Activated CD8-positive, alpha-beta memory T cell treated with anti-CD3 and anti-CD28 coated beads for 1 hour (primary cell): ENCODE measurements at places on chromosomes 5 and 9.

GRCh38 chr9:36190388-36191289, at the start of gene CLTA:
Gene CLTA, plus strand, starts transcription at chr9:36190921. Its CDS starts 136 bp downstream, at chr9:36191057.
- DNase-seq: peak; percentile 83

- no peak for DNase-seq
These were observed 8.6 kb downstream of the UCK1 start for GRCh38 chr9:131522257-131523085.

DNA sequence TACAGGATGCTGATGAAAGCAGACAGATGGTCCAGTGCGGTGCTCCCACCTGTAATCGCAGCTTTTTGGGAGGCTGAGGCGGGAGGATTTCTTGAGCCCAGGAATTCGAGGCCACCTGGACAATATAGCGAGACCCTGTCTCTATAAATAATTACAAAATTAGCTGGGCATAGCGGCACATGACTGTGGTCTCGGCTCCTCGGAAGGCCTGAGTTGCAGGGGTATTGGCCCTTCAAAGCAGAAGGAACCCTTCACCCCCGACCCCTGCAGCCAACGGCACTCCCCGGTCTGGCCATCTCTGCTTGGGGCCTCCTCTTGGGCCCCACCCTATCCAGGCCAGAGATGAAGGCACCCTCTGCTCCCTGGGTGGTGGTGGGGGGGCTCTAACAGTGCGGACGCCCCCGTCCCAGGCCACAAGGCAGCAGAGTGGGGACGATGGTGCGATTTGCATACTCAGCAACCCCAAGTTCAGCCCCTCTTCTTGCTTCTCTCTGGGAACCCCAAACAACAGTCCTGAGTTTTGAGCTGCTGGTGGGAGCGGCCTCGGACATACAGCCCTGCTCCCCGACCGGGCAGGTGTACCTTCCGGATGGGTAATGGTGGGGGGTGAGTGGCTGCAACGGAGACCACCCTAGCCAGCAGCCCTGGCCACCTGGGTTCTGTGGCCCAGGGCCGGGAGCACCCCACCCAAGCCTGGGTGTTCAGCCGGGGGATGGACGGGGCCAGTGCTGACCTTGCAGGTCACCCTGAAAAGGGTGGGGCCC, 50.7 kb downstream of the NACC2 start:
- DNase-seq: no peak

- no peak for DNase-seq
These were observed 577.1 kb downstream of the PSAT1 start for GRCh38 chr9:78874061-78874460.

GRCh38 chr9:96139592-96140295, 162.2 kb downstream of the HSD17B3 start:
- no peak for DNase-seq

DNA sequence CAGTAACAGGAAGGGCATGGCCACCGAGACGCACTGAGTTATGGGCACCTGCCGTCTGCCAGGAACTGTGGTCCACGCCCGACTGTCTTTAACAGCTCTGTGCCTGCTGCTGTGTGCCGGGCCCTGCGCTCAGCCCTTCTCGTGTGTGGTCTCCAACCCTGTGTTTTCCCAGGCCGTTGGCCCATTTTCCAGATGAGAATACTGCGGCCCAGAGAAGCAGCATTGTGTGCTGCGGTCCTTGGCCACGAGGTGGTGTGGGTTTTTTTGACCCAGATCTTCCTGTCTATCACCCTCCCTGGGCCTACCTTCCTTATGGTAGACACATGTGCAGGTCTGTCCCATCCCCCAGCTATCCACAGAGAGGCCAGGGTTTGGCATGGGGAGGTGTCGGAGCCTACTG, 47.0 kb downstream of the RXRA start:
- no peak for DNase-seq

- DNase-seq: no peak
These were observed 45.4 kb downstream of the ENTREP1 start for GRCh38 chr9:69370430-69370829.

DNA sequence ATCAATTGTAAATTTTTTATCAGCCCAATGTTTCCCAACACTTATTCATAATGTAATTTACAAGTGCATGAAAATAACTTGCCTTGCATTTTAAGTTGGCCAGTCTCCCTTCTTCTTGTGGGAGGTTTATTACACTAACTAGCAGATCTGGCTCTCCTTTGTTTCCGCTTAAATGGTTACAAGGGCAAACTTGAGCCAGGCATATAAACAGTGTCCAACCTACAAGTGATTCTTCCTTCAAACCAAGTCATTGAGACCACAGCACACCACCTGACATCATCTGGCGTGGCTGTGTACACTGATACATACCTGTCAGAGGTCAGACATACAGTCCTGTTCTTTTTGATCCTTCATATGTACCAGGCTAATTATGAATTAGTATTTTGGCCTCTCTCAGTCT, 80.1 kb downstream of the ALDH1A1 start:
- DNase-seq: no peak

DNA sequence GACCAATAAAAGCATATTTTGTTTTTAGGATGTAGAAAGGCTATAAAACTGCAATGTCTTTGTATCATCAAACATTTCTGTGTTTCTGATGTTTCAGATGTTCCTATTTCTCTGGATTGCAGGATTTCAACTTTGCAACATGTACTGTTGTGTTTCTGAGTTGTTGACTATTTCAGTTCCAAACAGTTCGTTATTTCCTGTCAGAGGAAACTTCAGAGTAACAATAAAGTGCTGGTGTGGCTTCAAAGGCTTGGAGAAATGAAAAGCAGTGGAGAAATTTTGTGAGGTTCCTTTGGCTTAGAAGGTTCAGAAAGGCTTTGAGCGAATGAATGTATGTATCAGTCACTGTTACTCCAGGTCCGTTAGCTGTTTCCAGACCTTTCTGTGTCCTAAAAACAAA, 17.2 kb downstream of the TJP2 start:
- no peak for DNase-seq

DNA sequence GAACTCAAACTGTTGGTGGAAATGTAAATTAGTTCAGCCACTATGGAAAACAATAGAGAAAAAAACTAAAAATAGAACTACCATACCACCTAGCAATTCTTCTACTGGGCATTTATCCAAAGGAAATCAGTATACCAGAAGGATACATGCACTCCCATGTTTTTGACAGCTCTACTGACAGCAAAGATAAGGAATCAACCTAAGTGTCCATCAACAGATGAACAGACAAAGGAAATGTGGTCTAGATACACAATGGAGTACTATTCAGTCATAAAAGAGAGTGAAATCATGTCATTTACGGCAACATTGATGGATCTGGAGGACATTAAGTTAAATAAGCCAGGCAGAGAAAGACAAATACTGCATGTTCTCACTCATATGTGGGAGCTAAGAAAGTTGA, 21.8 kb upstream of the C9orf40 start:
- no peak for DNase-seq

DNA sequence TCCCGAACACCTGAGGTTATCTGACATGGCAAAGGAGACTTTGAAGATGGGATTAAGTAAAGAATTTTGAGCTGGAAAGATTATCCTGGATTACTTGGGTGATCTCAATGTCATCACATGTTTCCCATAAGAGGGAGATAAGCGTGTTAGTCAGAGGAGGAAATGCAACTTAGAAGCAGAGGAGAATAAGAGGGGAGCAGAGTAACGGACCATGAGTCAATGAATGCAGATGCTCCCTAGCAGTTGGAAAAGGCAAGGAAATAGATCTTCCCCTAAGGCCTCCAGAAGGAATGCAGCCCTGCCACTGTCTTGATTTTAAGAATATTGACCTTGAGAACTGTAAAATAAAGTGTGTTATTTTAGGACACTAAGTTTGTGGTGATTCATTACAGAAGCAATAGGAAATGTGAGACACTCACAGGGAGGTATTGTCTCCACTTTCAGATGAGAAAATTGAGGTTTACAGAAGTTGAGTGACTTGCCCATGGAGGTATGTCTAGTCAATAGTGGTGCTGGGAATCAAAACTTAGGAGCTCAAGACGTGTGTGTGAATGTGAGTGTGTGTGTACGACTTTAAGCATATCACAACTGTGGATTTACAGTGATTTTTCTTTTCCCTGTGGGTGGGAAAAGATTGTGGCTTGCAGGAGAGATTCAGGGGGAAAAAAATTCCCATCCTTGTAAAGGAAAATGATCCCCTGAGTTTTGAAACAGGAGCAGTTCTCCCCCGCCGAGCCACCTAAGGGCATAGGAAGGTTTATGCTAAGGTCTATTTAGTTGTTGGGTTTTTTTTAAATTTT, 125.3 kb downstream of the TRIM32 start:
- DNase-seq: no peak

- no peak for DNase-seq
These were observed 193.0 kb downstream of the DMAC1 start for GRCh38 chr9:7606591-7606990.

GRCh38 chr9:82722051-82722450, 340.9 kb downstream of the RASEF start:
- DNase-seq: no peak

DNA sequence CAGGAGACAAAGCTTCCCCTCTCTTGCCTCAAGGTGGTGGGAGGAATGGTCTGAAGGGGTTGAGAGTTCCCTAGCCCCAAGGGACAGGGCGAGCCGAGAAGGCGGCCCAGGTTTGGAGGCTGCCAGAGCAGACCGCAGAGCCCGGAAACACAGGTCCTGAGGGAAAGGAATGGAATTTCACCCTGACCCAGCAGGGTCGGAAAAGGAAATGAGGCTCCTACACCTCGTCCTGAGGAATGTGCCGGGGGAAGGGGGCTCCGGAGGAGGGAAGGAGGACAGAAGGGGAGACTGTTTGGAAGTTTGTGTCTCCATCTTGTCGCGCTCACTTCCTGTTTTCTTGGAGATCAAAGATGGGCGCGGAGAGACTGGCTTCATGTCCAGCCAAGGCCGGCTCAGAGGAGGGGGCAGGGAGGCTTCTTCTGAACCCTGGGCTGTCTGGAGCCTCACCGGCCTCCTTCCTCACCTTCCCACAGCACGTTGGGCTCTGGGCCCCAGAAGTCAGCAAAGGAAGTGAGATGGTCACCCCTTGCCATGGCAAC, 9.6 kb downstream of the ENG start:
- DNase-seq: no peak

GRCh38 chr9:121085661-121086060, 10.9 kb downstream of the CNTRL start:
- no peak for DNase-seq

DNA sequence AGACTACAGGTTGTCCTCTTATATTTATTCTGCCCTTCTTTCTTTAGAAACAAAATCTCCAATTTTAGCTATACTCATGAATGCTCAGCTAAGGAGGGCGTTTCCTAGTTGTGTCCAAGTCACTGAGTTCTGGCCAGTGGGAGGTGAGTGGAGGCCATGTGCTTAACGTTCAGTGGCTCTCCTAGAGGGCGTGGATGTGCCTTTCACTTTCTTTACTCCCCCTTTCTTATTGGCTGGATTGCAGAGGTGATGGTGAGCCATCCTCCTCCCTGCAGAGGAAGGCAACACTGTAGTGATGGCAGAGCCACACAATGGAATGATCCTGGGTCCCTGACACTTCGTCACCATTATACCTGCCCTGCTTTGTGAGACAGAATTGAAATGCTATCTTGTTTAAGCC, 54.6 kb downstream of the ALG2 start:
- DNase-seq: no peak

DNA sequence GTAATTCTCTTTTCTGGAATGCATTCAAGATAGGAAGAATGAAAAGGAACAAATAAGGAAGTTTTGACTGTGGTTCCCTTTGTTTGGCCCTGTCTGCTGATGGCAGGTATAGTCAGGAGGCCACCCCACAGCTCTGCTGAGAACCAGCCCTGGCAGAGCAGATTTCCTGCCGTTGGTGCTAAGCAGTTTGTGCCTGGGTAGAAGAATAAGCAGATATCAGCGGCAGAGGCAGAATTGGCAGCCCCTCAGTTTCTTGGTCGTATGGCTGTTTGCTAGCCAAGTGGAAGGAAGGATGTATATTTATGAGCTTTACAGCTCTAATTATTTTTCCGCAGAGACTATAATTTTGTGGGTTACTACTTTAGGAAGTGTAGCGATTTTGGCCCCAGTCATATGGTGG, 310.2 kb upstream of the RFX3 start:
- no peak for DNase-seq

GRCh38 chr5:59333416-59333815, 560.1 kb downstream of the PDE4D start:
- no peak for DNase-seq

GRCh38 chr5:8865686-8866374, 680.0 kb downstream of the SEMA5A start:
- DNase-seq: no peak

- DNase-seq: no peak
These were observed 4.8 kb upstream of the IER5L start for GRCh38 chr9:129182625-129183494.

- no peak for DNase-seq
These were observed 19.4 kb upstream of the DEPDC1B start for GRCh38 chr5:60719329-60719728.

DNA sequence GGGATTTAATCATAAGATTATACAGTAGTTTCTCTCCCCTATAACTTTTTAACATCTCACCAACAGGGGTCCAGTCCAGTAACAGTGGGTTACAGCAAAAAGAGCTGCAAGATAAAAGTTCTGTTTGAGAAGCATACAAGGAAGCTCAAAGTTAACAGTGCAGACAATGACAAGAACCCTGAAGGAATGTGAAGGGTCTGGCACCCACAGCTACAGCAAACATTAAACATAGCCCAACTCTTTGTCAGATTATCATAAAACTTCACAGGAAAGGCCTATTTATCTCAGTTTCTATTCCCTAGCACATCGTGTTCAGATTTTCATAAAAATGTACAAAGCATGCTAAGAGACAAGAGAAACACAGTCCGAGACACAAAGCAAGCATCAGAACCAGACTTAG, 309.4 kb downstream of the DIRAS2 start:
- no peak for DNase-seq

DNA sequence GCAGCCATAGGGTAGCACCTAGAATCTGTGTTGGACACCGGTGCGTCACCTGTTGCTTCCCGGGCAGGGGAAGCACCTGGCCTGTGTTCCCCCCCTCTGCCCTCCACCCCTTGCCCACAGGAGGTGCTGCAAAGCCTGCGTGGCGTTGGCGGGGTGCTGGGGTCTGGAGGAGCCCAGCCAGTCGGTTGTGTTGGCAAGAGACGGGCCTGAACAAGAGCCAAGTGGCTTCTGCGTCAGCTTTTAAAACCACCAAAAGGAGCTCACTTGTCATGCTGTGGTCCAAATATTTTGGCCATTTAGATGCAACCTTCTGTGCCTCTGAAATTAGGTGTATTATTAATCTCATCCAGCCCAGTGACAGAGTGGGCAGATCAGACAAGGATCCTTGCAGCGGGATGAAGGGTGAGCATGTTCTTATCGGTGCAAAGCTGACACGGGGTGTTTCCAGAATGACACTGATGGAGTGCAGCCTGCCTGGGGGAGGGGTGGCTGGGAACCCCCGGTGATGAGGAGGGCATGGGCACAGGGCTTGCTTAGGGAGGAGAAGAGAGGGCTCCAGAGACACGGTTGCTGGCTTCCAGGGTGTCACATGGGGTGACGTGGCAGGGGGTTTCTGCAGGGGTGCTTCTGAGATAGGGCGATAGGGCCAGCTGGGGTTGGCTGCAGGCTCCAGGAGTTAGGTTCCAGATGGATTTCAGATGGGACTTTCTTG, 9.7 kb upstream of the RXRA start:
- no peak for DNase-seq
